Activated CD8-positive, alpha-beta memory T cell treated with anti-CD3 and anti-CD28 coated beads, Interleukin-2, amount 50 U/mL, for 4 hours (primary cell): ENCODE measurements at places on chromosomes 2 and 18.

GRCh38 chr2:161010503-161011015, 149.7 kb upstream of the TANK start:
- no peak for DNase-seq

DNA sequence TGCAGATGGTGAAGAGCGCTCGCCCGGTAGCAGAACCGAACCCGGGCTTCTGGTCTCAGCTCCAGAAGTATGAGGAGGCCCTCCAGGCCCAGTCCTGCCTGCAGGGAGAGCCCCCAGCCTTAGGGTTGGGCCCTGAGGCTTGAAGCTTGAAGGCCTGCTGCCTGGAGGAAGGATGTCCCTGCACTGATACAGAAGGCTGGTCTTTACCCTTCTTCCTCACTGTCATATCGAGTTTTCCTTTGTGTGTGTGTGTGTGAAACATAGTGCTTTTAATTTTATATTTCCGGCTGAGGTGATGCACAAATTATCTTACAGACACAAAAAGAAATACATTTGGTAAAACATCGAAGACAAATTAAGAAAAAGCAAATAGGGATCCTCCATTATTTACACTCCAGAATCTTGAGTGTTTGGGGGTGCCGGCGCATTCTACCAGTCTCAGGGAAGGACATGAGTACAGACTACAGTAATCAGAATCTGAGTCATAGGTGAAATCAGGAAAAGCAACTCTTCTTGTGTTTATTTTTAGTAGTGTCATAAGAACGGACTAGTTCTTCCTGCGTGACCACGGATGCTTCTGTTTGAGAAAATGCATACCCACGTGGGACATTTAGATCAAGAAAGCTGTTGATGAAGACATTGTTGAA, 1.3 kb downstream of the DUSP28 start:
- DNase-seq = peak; percentile 22

GRCh38 chr2:127564429-127565260, 29.2 kb downstream of the MYO7B start:
- no peak for DNase-seq

- DNase-seq = no peak
Measured at GRCh38 chr2:240237609-240238174, 97.2 kb upstream of the OTOS start.

- no peak for DNase-seq
Measured at GRCh38 chr2:154827286-154827685, 128.8 kb downstream of the KCNJ3 start.

- no peak for DNase-seq
Measured at GRCh38 chr2:45992741-45993475, 304.3 kb upstream of the EPAS1 start.

GRCh38 chr2:217231724-217232123, 371.9 kb upstream of the TNP1 start:
- no peak for DNase-seq

DNA sequence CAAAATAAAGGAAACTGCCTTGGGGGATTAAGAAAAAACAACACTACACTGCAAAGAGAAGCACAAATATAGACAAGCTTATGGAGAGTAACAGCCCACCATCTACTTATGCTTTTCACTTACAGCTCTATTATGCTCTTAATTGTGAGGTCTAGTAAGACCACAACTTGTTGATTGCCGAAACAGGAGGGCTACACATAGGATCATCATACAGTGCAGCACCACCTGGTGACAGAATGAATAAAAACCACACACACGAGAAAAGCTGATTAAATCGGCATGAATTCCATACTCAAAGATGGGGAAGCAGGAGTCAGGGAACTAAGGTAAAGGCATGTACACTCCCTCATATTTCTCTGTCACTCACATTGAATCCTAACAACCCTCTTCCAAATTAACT, 259.2 kb downstream of the IKZF2 start:
- DNase-seq = no peak

DNA sequence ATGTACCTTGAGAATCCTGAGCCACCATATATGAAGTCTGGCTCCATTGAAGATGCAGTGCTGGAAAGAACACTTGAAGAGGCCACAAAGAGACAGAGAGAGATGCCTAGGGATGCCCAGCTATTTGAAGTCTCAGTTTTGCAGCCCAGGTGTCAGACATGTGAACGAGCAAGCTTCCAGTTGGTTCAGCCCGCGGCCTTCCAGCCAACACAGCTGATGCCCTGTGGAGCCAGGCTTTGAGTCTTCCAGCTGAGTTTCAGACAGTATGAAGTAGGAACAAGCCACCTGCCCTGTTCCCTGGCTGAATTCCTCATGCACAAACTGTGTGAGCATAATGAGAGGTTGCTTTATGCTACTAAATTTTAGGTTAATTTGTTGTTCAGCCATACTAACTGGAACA, 108.8 kb downstream of the SPHKAP start:
- DNase-seq = no peak

- no peak for DNase-seq
Measured at GRCh38 chr18:78296166-78296565, 683.5 kb upstream of the SALL3 start.

GRCh38 chr2:1639086-1639858, 105.0 kb downstream of the PXDN start:
- DNase-seq = no peak

GRCh38 chr2:18380321-18380720, 180.1 kb downstream of the RDH14 start:
- DNase-seq = no peak

DNA sequence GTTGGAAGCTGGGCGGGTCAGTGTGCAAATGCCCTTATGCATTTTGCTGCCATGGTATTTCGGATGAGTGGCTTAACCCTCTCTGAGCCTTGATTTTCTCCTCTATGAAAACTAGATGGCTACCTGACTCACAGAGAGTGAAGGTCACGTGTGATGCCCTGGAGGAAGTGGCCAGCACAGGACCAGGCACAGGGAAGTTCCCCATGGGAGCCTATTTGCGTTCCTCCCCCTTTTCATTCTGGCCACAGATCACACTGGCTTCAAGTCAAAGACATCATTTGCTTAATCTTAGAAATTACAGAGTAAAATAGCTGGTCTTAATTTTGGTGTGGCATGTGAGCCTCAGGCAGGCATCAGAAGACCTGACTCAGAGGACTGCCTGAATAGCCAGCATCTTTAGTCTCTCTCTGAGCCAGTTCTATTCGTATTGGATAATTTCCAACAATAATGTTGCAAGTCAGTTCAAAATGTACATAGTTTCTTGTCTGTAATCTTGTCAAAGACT, 57.6 kb upstream of the CD302 start:
- no peak for DNase-seq

GRCh38 chr2:57190007-57190406, 856.6 kb upstream of the VRK2 start:
- DNase-seq = no peak

GRCh38 chr2:46160326-46160725, 136.9 kb upstream of the EPAS1 start:
- no peak for DNase-seq

GRCh38 chr2:101775636-101776035, 78.1 kb downstream of the MAP4K4 start:
- no peak for DNase-seq

- no peak for DNase-seq
Measured at GRCh38 chr2:59080451-59081181, 839.5 kb upstream of the FANCL start.

DNA sequence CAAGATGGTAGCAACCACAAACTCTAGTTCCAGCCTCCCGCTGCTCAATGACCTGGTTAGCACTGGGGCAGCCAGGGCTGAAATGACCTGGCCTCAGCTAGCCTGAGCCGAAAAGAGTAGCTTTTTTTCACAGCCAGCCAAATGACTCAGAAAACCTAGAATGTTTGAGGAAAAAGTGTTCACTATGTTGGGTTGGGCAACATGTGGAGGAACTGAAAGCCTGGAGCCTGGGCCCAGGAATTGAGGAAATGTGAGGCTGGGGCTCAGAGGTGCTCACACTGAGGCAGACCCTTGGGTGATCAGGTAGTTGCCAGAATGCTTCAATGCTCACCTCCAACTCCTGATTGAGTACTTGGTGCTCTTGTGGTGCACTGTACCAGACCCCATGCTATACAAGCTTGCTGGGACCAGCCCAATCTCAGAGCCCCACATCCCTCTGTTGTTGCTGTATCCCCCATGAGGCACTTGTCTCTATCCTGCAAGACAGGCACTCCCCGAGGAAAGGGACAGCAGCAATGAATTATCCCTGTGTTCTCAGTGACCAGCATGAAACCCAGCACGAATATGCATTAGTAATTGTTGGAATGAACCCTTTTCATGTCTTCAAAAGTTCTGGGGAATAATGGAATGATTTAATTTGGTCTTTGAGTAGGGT, 116.2 kb downstream of the USP34 start:
- no peak for DNase-seq

DNA sequence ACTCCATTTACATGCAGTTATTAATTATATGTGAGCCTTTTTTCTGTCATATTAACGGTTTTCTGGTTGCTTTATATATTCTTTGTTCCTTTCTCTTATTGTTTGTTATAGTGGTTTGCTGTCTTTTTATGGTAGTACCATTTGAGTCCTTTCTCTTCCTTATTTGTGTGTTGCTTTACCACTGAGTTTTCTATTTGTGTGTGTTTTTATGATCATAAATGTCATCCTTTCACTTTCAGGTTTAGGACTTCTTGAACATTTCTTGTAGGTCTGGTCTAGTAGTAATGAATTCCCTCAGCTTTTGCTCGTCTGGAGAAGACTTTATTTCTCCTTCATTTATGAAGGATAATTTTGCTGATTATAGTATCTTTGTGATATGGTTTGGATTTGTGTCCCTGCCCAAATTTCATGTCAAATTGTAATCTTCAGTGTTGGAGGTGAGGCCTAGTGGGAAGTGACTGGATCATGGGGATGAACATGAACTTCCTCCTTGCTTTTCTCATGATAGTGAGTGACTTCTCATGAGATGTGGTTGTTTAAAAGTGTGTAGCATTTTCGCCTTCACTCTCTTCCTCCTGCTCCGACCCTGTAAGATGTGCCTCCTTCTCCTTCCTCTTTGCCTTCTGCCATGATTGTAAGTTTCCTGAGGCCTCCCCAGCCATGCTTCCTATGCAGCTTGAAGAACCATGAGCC, 11.5 kb downstream of the GCC2 start:
- no peak for DNase-seq

DNA sequence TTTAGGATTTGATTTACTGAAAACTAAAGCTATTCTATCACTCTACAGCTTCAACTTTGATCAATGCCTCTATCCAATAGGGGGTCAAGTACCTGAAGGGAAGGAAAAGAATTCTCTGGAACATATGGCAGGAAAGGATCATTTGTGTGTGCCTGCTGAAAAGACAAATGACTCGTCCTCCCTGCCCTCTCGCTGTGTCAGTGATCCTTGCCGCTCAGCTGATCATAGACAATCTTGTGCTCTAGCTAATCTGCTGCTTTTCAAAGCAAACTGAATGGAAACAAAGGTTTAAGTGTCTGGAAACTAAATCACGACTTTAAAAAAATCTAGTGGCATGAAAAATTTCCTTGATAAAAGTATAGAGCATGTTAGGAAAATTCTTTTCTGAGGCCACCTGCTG, 75.6 kb upstream of the CPO start:
- DNase-seq = no peak

DNA sequence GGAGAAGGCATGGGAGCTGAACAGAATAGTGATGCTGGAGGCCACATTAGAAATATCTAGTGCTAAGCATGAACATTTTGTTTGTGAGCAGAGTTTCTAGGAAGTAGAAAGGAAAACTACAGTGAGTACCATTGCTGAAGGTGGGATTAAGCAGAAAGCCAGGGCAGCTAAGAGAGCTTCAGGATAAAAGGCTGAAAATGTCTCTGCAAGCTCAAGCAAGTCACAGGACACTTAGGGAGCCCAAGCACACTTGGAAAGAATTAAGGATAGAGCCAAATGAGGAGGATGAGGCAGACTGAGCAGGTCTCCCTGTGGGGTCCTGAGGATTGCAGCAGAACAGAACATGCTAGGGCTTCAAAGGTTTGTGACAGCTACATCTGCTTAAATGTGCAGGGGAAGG, 80.6 kb upstream of the LYPD1 start:
- no peak for DNase-seq

DNA sequence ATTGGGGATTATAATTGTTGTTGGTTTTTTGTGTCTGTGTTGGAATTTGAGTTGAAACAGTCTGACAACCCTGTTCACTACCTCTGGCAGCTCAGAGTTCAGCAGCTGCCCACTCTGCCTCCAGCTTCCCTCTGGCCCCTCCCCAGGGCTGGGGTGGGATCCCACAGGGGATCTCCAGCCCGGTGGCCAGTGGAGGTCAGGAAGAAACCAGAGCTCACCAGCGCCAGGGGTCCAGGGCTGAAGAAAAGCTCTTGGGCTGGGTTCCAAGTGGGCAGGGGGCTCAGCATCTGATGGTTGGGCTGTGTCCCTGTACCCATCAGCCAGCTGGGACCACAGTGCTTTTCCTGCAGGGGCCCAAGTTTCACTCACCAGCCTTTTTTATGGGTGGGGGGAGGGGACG, 16.5 kb upstream of the NCL start:
- DNase-seq = no peak

- no peak for DNase-seq
Measured at GRCh38 chr2:48510329-48510728, 19.6 kb upstream of the STON1 start.

- DNase-seq = no peak
Measured at GRCh38 chr2:226488034-226488433, 311.6 kb downstream of the IRS1 start.

- peak; percentile 71 for DNase-seq
Measured at GRCh38 chr2:172253190-172254052, 150.7 kb upstream of the DLX2 start.
